ENCODE measurements at places on chromosomes 4 and X.

DNA sequence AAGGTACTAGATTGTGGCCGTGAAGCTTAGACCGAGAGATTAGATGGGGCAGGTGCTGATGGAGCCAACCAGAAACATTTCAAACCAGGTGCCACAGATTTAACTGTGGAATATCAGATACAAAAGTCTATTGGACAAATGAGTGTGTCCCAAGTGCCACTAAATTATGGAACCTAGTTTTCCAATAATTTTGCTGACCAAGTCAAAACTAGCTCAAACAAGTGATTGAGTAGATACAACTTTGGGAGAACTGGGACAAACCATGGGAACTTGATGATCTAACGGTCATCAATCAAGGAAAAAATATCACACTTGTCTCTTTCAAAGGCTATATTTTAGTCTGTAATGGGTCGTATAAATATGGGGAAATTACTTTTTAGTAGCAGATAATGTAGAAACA lies 562.9 kb downstream of the KCNIP4 start:
- no peak for ATAC-seq

GRCh38 chr4:33429971-33430370 lies 2709.8 kb downstream of the PCDH7 start:
- no peak for ATAC-seq

DNA sequence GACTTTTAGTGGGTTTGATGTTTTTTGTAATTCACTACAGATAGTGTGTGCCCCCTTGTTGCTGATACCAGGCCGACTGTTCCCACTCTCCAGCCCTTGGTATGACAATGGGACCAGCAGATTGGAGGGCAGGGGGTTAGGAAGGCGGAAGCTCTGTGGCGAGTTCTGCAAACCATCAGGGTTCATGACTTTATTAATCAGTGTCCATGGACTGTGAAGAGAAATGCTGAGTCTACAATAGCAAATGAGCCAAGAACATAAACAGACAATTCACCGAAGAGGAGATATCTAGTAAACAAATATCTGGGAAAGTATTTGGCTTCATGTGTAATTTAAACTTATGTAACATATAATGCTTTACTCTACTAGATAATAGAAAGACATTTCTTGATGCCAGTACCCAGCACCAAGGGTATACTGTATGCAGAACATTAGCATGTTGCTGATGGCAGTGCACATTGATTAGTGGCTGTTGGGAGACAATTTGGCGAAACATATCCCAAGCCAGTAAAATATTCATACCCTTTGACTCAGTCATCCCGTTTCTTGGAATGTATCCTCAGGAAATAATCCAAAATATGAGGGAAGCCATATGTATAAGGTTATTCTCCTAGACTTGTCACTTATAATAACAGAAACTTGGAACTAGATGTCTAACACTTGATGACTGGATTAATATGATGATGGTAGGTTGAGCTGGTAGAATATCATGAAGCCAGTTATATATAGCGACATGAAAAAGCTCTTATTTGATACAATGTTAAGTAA lies 169.4 kb downstream of the PTTG2 start:
- ATAC-seq = no peak

GRCh38 chrX:140432346-140433175 lies 72.3 kb downstream of the SOX3 start:
- ATAC-seq = no peak

DNA sequence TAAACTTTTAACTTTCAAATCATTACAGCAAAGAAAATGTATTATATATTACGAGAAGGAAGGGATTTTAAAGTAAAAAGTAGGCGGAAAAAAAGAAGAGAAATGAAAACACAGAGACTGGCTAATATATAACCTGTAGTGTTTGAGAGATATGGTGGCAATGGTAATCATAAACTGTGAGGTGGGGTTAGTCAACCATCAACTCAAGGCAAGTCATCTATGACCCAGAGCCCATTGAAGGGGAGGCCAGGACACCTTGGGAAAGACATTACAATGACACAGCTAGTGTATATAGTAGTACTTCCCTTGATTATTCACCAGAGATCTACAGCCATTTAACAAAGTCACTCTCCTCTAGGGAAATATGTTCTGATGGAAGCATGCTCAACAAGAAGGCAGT lies 423.9 kb upstream of the PITX2 start:
- ATAC-seq = no peak

DNA sequence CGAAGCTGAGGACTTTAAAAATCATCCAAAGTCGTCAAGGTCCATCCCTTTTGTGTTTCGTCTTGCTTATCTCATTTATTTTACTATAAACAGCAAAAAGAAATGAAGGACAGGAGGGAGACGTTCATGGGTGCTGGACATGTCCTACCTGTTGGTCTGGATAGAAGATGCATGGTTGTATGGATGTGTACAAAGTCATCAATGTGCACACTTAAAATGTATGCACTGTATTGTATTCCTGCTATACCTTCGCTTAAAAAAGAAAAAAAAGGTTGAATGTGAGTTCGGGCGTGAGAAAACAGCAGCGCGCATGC lies 313 bp upstream of the BLOC1S4 start:
- no peak for ATAC-seq

DNA sequence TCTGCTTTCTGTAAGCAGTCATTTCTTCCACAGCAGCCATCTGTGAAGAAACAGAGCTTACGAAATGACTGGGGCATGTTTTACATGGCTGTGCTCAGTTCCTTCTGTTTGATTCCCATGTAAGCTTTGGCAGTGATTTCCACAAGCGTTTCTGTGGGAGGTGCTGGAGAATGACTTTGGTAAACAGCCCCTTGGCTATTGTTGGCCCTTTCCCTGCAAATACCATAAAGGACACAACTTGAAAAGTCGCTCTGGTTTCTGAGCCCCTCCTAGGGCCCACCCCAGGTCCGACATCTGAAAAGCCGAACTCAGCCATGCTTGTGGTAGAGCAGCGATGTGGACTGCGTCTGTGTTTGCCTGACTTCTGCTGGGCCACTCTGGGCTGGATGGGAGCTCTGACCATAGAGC lies 3.7 kb downstream of the LIMCH1 start:
- no peak for ATAC-seq

DNA sequence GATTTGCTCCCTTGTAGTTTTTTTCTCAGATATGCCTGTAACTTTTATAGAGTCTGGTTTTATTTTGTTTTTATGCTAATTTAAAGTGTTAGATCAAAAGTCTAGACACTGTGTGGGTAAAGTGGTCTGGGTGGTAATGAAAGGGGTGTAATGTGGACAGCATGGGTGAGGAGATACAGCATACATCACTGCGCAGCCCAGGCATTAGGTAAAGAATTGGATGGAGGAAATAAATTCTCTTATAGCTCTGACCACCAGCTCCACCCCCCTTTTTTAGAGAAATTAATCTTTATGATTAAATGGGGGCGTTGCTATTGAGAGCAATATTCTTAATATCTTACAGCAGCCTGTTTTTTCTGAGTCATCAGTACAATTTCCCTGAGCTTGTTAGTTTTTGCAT lies 163.9 kb upstream of the IGFBP7 start:
- no peak for ATAC-seq

- ATAC-seq = peak; percentile 99
Observed at GRCh38 chrX:104318330-104319009, 63.7 kb upstream of the ESX1 start.

DNA sequence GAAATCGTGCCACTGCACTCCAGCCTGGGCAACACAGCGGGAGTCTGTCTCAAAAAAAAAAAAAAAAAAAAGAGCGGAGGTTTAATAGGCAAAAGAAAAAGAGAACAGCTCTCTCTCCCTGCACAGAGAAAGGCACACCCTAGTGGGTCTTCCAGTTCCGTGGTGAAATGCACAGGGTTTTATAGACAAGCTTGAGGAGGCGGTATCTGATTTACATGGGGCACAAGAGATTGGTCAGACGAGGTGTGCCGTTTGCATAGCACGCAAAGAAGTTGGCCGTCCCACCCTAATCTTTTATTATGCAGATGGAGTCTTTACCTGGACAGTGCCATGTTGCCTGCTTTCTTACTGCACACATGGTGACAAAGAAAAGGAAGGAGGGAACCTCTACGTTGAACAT lies 33.5 kb upstream of the REST start:
- peak; percentile 96 for ATAC-seq

DNA sequence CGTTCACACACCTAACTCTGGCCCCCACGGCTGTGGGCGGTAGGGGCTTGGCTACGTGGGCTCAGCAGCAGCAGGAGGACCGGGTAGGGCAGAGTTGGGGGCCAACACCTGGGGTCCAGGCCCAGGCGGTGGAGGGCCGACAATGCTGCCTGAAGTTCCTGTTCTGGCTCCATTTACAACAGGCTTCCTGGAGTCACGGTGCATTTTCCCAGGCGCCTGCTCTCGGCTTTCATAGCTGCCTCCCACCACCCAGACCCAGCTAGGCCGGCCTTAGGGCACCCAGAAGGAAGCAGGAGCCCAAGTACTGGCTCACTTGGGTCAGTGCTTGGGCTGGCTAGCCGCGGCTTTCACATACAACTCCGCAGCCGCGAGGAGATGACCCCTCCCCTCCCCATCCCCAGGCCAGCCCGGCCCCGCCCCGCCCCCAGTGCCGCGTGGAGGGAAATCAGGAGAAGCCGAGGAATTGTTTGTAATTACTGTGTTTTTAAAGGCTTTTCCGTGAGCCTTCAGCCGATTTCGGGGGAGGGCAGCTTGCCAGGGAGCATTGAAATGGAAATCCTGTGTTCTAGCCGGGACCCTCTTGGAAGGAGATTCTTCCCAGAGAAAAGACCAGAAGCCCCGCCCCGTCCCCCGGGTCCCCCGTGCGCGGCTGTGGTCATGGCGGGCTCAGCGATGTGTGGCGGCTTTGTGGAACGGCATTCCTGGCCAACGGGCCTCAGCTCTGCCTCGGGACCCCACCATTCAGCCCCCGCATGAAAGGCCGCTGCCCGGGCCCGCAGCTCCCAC lies 28.5 kb downstream of the PJA1 start:
- no peak for ATAC-seq

GRCh38 chr4:117134386-117134785 lies 49.0 kb upstream of the TRAM1L1 start:
- ATAC-seq = no peak

DNA sequence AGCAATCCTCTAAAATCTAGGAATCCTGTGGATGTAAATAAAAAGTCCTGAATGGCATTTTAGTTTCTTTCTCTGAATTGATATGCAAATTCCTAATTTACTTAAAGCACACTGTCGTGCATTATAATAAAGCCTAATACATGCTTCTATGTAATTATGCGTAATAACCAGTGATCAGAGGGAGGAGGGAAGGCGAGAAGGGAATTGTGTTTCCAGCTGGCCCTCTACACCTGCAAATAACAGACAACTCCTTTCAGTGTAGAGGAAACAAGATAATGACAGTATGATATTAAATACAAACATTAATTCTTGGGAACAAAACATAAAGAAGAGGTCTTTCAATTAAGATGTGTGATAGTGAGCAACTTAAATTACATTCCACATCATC lies 419.6 kb upstream of the LCORL start:
- no peak for ATAC-seq

GRCh38 chr4:171742436-171742835 lies 70.8 kb upstream of the GALNTL6 start:
- ATAC-seq = no peak

- no peak for ATAC-seq
Observed at GRCh38 chr4:20260821-20261220, 9.1 kb downstream of the SLIT2 start.

- ATAC-seq = no peak
Observed at GRCh38 chrX:155967653-155968325, 29.7 kb upstream of the IL9R start.

DNA sequence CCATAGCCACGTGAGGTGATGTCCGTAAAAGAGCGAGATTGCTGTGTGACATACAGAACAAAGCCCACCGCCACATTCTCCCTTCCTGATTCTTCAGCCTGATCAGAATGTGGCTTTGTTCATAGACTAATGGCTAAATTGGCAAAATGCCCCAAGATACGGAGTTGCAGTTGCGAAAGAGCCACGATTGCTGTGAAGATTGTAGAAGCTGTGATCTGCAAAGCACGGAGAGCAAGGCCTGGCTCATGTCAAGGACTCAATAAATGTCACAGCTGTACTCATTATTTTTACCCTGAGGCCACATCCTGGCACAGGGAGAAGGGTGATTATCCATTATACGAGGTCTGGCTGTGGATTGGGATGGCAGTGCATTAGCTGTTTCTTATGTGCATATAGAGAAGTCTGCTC lies 34.2 kb downstream of the ARSD start:
- no peak for ATAC-seq

GRCh38 chrX:13845721-13846378 lies 29.0 kb upstream of the GPM6B start:
- no peak for ATAC-seq

DNA sequence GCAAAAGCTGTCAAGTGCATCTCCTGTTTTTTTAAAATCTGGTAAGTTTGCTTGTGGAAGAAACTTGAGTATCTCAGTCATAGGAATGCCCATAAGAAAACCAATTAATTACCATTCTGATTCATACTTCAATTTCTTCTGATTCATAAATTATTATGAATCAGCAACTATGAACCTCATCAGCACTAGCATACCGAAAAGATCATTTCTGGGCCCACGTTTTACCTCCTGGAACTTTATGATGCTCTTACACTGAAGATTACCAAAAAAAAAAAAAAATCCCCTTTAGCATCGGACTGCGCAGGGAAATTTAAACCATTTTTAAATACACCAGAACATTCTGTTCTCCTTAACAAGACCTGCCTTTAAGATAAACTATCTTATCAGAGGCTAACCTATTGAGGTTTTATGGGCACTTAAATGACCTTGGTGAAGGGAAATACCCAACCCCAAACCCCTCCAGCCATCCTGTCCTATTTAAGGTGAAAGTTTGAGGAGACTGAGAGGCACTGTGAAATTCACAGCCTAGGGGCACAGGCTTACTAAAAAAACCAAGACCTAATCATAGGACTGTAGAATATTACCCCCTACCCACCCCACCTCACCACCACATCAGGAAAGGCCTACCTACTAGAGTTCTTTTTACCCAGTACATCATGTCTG lies 38.2 kb upstream of the ABCG2 start:
- no peak for ATAC-seq

- no peak for ATAC-seq
Observed at GRCh38 chrX:19063030-19063429, 59.2 kb downstream of the ADGRG2 start.

DNA sequence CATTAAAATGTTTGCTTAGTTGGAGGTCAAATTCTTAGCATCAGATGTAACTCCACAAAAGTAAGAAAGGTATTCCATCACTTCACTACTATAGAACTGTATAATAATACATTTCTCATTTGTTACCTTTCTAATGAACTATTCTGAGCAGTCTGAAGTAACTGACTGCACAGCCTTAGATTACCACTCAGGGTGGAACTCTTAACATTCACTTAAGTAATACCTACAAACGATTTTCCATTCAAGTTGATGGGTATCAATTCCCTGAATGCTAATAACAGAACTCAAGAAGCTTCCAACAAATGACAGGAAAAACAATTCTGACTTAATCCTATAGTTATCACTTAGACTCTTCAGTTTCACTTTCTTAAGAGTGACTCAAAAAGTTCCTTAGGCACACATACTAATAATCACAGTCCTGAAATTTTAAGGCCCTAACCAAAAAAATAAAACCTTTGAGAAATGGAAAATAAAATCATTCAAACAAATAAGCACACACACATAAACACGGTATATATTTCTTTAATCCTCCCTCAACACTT lies 20.9 kb downstream of the HNRNPD start:
- no peak for ATAC-seq

GRCh38 chr4:112973750-112974251 lies 75.7 kb upstream of the ANK2 start:
- no peak for ATAC-seq

Data from esophagus mucosa (tissue), 1 donor.